Mammary epithelial cell (primary cell): ENCODE measurements at places on chromosomes 12 and 14.

DNA sequence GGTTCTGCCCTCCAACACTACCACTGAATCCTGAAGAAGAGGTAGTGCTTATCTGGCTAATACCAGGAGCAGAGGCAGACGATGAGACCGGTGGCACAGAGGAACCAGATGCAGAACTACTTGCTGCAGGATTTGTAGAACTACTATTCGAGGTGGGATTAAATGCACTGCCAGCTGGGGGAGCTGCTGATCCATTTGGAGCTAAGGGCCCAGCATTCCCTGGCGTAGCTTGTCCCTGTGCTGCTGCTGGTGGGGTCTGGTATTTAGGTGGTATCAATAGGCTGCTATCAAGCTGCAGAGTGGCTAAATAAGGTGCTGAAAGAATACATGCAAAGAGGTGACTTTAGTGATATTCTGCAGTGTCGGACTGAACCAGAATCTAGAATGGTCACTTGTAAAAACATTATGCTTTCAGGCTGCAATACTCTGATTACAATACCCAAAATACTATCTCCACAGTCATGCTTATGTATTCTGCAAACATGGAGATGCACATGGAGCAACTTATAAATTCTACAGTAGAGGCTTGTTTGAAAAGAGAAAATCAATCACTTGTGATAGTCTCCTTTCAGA, 294.2 kb downstream of the MED13L start:
- no peak for DNase-seq

DNA sequence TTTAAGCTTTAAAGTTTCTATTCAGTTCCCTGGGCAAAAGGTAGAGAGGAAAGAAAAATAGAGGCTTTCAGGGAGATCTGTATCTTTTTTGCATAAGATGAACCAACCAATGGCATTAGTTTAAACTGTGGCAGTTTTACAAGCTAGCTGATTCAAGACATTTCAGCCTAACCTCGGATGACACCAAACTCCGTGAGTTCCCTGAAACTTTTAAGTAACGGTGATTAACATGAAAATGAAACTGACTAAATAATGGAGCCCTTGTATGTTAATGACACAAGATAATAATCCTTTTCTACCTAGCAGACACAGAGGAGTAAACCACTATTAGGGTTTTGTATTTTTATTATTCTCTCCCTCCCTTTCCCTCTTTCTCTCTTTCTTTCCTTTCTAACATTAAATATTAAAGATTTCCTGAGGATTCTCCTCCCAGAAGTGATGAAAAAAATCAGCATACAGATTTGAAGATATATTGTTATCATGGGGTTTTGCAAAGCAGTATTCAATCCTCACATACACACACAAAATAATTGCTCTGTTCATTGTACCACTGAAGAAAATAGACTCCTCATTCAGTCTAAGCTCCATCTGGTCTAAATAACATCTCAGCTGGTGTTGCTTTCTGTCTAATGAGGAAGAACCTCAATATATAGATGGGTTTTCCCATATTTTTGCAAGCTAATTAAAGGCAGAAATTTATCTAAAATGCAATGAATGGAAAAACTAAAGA, 483.8 kb downstream of the NOVA1 start:
- no peak for DNase-seq

DNA sequence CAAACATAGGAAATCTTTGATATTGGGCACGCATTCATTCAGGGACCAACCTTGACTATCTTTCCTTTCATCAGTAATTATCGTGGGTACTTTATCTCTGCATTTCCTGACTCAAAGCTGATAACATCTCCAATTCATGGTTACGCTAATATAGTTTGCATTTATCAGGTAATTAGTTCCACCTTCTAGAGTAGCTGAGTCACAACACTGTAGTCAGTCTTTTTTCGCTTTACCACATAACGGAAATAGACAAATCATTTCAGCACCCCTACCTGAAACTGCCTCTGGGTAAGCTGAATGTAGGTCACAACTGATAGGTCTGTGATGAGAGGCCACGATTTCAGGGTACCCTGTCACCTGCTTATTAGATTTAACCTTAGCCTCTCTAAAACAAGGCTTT, 36.7 kb upstream of the IL22 start:
- DNase-seq = peak; percentile 17

DNA sequence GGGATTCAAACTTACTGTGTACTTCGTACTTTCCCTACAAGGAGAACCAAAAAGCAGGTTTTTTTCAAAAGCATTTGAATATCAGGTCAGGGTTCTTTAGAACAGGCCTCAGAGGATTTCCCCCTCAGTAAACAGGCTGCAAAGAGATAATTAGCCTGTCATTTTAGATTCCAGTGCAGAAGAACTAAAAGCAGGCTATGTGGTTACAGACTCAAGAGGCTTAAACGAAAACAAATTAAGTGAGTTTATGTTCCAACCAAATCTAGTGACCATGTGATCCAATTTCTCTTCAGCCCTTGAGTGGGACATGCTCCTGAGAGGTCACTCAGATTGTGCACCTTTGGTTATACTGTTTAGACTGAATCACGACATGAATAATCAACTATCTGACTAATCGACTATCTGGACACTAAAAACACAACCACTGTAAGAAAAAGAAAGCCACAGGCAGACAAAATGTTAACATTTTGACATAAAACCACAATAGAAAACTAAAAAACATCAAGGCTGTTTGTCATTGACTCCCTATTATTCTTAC, 4.5 kb downstream of the TMED8 start:
- DNase-seq = no peak

GRCh38 chr14:25017562-25017961, 32.4 kb downstream of the STXBP6 start:
- no peak for DNase-seq

GRCh38 chr12:13947276-13947946, 34.0 kb downstream of the GRIN2B start:
- no peak for DNase-seq

DNA sequence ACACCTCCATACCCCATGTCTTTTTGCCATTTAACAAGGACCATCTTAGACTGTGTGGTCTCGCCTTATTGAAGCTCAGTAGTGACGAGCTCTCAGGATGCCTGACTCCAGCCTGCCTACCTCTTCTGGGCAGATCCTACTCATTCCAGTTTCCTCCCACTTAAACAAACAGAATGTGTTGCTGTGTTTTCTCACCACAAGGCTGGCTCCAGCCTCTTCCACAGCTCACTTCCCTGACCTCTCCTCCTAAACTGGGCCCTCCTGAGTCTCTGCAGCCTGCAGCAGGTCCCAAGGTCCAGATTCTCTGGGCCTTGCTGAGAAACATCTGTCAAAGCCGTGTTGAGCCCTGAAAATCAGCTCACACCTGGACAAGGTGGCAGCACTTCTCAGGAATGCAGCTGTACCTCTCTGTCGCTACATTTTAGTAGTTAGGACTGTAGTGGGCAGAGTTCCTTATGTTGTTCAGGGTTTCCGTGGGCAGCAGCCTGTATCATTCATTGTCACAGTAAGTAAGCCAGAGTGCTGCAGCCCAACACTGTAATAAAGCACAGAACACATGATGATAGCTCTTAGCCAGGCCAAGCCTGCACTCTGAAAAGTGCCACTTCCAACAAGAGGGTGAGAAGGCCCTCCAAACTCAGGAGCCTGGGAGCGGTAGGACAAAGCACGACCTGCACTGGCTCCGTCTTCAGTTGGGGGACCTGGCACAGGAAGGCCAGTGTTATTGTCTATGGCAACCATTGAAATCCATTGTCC, 68.5 kb downstream of the NKX2-1 start:
- no peak for DNase-seq

DNA sequence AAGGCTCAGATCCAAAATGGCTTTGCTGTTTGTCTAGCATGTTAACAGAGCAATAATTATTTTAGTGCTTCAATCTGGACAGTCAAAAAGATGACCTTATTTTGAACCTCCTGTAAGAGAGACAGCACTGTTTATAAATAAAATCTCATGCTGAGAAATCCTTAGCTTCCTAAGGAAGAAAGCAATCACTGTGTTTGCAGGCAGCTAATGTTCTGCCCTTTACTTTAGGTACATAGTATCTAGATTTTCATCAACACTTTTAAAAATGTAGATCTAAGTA, 105.3 kb downstream of the PRKD1 start:
- no peak for DNase-seq

DNA sequence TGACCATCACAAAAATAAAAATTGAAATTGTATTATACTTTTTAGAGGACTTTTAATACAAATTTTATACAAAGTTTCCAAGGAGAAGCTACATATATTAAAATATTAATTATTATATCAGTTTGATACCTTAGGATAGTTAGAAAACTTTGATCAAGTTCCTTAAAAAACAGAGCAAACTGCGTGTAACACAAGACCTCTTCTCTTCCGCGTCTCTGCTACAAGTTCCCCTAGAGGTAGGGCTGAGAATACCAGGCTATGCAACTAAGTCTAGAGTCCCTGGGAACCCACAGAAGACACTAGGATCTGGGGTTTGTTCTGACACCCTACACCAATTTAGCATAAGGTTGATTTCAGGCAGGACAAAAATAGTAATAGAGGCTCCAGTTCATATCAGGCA, 319.0 kb downstream of the FOXG1 start:
- DNase-seq = no peak

GRCh38 chr14:92886337-92886736, 36.6 kb upstream of the CHGA start:
- no peak for DNase-seq

DNA sequence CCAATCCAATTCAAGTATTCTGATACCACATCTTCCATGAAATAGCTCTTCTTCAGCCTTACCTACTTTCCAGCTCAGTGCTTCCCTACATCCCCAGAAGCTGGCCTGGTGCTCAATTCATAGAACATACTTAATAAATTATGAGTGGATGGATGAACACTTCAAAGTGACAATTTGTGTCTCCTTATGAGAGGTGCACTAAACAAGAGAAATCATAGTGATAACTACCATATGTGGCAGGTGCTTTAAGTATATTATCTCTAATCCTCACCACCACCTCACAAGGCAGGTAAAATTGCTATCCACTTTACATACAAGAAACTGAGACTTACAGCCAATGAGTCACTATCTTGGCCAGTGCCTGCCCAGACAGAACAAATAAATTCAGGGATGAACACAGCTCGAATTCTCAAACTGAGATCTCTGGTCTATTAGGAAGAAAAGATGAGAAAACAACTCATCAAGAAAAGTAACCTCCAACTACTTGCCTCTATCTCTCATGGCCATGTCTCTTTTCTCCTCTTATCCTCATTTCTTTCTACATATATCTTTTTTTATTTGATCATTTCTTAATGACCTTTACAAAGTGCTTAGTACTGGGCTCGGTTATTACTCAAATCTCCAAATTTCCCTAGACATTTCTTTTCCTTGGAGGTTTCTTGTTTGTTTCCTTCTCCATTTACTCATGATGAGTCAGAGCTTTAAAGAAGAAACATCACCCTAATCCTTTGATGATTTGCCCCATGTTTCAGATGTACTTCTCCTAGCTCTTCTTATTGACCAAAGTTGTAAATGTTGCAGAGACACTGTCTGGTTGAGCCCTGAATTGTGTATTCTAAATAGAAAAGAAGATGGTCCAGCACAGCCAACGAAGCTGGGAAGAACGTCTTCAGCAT, 161.5 kb downstream of the RPS29 start:
- DNase-seq = peak; percentile 21
